Activated naive CD4-positive, alpha-beta T cell (primary cell): ENCODE measurements at places on chromosomes 6 and 20.

GRCh38 chr6:130337534-130337933 is 28.3 kb upstream of the TMEM200A start:
- DNase-seq = no peak

- no peak for DNase-seq
Observed at GRCh38 chr20:45450097-45450818, 19.3 kb upstream of the WFDC2 start.

DNA sequence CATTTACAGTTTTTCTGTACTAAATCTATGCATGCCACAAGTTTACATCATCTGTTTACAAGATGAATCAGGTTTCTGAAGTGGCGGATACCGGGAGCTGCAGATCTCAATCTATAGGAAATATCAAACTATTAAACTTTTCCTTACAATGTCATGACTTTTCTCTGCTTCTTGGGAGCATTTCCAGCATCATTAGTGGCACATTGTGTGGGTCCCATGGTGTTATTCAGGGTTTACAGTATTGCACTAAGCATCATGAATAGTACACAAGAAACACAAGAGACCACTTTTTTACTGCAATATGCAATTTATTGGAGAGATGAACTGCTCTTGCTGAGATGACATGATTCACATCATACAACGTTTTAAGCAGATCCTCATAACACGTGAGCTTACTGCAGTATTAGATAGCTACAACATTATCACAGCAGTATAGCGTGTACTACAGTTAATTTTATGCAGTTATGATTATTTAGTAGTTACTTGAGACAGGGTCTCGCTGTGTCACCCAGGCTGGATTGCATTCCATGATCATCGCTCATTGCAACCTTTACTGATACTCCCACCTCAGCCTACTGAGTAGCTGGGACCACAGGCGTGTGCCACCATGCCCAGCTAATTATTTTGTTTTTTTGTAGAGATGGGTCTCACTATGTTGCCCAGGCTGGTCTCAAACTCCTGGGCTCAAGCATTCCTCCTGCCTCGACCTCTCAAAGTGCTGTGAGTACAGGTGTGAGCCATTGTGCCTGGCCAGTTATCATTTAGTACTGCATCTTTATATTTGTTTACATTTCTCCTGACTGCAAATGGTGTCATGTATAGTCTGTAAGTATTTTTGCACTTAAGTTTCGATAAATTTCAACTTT is 18.4 kb downstream of the BLTP3A start:
- DNase-seq = no peak

- DNase-seq = peak; percentile 96
Observed at GRCh38 chr6:18155150-18155863, at the start of gene KDM1B. TSS of gene KDM1B (plus strand) at chr6:18155422. CDS start at chr6:18159896, 4,474 bp downstream.

- DNase-seq = no peak
Observed at GRCh38 chr6:14192216-14192788, 74.7 kb downstream of the CD83 start.
